Stimulated activated CD8-positive, alpha-beta memory T cell treated with anti-CD3 and anti-CD28 coated beads, Interleukin-4, amount 100 ng/mL, for 1 hour (primary cell): ENCODE measurements at places on chromosomes 4 and X.

DNA sequence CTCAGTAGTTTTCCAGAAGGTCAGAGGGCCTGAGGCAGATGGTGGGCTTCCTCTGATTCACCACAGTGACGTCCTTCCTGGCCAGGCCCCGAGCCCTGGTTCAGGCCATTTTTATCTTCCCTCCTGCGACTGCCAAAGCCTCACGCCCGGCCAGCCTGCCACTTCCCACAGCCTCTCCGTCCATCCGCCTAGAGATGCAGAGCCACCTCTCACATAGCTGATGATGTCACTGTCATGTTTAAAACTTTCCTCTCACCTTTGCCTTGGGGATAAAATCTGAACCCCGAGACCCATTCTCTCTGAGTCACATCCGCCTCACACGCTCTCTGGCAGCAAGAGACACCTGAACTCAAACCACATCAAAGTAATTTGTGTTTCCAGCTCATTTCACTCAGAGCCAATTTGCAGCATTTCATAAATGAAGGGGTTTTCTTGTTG lies 175.3 kb downstream of the QDPR start:
- DNase-seq, result peak; percentile 15

DNA sequence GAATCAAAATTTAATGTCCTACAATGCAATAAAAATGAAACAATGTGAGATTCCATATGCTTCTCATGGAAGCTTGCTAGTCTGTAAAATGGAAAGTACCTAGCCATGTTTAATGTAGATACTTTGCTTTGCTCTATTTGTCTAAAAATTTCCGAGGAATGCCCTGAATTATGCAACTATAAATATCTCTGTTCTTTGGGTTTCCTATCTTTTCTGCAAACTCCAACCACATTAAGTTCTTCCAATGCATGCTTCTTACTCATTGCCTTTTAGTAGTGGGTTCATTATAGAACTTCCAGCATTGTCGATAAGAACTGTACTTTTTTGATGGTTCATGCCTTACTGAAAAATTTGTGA lies 178.3 kb downstream of the RASL11B start:
- no peak for DNase-seq

DNA sequence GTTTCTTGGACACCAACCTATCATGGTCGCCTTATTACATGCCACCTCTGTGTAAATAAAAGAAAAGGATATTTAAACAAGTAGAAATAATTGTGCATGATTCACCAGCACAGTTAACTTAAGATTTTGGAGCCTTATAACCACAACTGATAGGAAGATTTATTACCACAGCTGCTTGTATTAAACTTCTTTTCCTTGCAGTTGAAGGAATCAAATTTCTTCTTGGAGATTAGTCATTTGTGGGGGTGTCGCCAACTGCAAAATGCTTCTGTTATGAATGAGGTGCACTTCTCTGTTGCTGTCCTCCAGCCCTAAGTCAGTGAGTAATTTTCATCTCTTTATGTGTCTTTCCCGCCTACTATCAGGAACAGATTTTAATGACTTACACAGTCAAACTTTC lies 73.3 kb downstream of the OR13H1 start:
- DNase-seq, result no peak

DNA sequence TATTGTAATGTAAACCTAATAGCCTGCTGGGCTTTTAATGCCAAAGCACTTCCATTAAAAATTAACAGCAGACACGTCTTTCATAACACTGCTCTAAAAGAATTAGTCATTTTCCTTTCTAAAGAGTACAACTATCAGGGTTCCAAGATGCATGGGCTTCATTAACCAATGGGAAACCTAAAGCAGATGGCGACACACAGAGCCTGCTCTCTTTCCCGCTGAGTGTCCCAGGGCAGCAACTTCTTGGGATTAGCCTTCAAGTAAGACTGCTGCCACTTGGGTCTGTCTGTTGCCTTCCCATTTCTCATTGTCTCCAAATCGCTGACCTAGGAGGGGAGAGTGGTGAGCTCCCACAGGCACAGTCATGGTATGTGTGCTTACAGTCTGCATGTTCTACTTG lies 14.0 kb upstream of the PHKA2 start:
- no peak for DNase-seq

GRCh38 chr4:38831653-38832052 lies 25.0 kb downstream of the TLR6 start:
- no peak for DNase-seq

DNA sequence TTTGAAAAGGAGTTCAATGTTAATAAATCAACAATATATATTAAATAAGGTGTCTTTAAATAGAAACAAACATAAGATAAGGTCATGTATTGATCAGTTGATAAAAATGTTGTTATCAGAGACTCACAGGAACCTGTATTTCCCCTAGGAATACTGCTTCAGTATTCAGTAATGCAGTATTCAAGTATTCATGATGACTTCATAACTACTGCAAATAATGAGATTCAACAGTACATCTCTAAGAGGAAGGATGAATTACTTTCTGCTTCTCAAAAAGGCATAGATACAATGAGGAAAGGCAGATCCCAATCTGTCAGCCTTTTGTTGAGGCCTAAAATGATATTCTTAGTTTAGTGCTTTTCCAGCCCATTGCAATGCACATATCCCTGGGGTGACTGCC lies 73.7 kb downstream of the MAGEB17 start:
- no peak for DNase-seq

DNA sequence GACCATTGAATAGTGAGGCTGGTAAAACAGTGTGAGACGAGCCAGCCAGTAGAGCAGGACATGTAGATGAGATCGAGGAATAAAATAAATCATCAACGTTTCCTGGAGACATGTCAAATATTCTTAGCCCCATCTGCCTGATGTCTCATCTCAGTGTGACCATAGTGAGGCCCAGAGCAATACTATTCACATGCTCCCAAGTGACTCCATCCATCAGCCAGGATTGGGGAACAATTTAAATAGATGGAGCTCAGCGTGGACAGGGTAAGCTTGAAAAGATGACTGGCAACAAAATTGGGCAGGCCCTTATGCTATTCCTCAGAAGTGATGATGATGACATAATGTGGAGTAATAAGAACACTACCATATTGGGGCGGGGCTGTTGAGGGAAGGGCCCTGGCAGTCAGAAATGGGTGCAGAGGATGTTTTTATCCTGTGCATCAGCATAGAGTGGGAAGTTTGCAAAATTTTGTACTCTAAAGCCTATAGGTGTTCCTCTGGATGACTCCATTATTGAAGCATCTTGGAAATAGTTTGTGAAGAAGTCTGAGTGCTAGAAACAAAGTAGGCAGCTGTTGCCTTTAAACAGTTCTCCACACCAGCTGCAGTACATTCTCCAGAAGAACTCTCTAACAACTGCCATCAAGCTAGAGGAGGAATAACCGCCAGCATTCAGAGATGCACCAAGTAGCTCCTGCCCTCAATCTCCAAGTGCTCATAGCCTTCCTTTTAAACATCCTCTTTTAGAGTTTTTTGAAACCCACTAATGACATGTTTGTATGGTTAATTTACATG lies 333.0 kb downstream of the DCHS2 start:
- no peak for DNase-seq

GRCh38 chrX:125953814-125954213 lies 212.3 kb downstream of the DCAF12L2 start:
- no peak for DNase-seq

- no peak for DNase-seq
These were observed 525.4 kb downstream of the CENPC start for GRCh38 chr4:67019686-67020437.

- no peak for DNase-seq
These were observed 2.5 kb upstream of the USP27X start for GRCh38 chrX:49876750-49877149.
